ENCODE measurements at places on chromosomes 2 and 18. TPM values are rescaled to one million over a fixed set of nuclear protein-coding genes. Genes with fewer than 3 reads are reported as not detected.
A peak's percentile ranks its signal among the peaks of the same experiment; 100 is the strongest.

Gene SLC9A4
- not detected for total RNA-seq

Gene NYAP2
- total RNA-seq = not detected

Gene GYPC
- total RNA-seq = 102 TPM

Gene SH3RF3
- 0.31 TPM for total RNA-seq

Gene NCKAP5
- not detected for total RNA-seq

Gene EIPR1
- total RNA-seq = 43.9 TPM

Gene AQP4
- not detected for total RNA-seq

Gene GCC2
- 49.0 TPM for total RNA-seq

DNA sequence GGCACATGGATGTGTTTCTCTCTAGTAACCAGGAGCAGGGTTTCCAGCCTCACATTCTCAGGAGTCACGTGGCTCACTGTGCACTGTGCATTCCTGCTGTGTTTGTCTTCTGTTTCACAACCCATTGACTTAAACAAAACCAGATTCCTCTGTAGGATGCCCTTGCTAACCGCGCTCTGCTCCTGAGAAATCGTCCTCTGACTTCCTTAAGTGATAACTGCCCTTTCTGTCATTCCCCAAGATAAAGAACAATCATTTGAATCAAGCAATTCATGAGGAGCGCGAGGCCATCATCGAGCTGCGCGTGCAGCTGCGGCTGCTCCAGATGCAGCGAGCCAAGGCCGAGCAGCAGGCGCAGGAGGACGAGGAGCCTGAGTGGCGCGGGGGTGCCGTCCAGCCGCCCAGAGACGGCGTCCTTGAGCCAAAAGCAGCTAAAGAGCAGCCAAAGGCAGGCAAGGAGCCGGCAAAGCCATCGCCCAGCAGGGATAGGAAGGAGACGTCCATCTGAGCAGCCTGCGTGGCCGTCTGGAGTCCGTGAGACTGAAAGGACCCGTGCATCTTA lies 60.2 kb downstream of the RALBP1 start:
- no peak overlapping the region for H3K4me3 ChIP-seq
- H3K4me1 ChIP-seq = no peaks in the 10 kb centered on the region
- no peak overlapping the region for H3K27ac ChIP-seq
- H3K36me3 ChIP-seq = peaks cover 31% of the 10 kb centered on the region
- no peaks in the 10 kb centered on the region for H3K27me3 ChIP-seq

- no peak overlapping the region for H3K27ac ChIP-seq
- no peak for DNase-seq
- no peaks in the 10 kb centered on the region for H3K4me1 ChIP-seq
Observed at GRCh38 chr2:127343277-127343676, 44.5 kb downstream of the MAP3K2 start.

DNA sequence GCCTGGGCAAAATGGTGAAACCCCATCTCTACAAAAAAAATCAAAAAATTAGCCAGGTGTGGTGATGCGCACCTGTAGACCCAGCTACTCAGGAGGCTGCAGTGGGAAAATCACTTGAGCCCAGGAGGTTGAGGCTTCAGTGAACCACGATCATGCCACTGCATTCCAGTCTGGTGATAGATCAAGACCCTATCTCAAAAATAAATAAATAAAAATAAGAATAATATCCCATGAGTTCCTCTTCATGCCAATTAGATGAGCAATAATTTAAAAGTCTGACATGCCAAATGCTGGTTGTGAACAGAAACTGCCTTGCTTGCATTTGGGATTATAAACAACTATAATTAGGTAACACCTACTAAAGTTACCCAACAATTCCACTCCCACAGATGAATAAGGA lies 22.1 kb upstream of the ANKRD44 start:
- H3K36me3 ChIP-seq = no peaks in the 10 kb centered on the region
- no peak overlapping the region for H3K4me3 ChIP-seq
- peaks cover 20% of the 10 kb centered on the region for H3K4me1 ChIP-seq

- H3K36me3 ChIP-seq = no peaks in the 10 kb centered on the region
- no peaks in the 10 kb centered on the region for H3K27me3 ChIP-seq
- no peak for DNase-seq
- H3K27ac ChIP-seq = no peak overlapping the region
Observed at GRCh38 chr2:156470975-156471583, 34.9 kb downstream of the GPD2 start.

- no peaks in the 10 kb centered on the region for H3K36me3 ChIP-seq
- H3K27me3 ChIP-seq = peaks cover 19% of the 10 kb centered on the region
- no peak overlapping the region for H3K4me3 ChIP-seq
- no peak for DNase-seq
Observed at GRCh38 chr18:59276047-59276446, 2.8 kb upstream of the RAX start.

DNA sequence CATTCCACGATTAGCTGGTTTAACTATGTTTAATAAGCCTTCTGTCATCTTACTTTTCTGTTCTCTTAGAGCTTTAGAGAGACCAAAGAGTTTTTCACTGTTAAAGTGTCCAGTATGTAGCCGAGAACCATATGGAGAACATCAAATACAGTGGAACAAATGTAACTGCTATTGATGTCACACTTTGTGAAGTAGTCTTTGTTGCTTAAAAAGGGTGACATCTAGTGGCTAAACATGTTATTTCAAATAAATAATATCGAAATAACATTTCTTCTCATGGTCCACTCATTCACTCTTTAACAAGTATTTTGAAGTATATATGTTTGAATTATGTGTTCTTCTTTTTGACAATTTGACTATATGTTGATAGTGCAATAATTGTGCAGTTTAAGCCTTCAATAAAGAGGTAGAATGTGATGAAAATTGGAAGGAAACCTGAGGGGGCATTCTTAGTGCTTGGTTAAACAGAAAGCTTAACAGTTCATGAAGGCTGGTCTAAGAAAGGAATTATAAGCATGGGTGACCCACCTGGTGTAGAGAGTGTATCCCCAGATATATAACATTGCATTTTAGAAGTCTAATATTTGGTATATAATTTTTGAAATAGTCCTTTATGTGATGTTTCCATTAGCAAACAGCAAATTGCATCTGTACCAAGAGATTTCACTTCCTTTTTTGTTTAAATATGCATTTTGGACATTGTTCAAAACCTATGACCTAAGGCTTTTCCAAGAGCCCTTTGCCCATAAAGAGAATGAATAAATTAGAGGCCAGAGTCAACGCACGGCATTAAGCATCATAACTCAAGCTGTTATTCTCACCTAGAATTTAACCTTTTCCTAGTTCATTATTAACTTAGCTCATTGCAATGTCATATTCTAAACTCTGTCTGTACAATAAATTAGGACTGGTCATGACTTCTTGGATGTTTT lies 112.1 kb downstream of the KYNU start:
- DNase-seq = no peak
- H3K4me1 ChIP-seq = no peaks in the 10 kb centered on the region
- H3K36me3 ChIP-seq = no peaks in the 10 kb centered on the region
- no peak overlapping the region for H3K27ac ChIP-seq
- no peaks in the 10 kb centered on the region for H3K27me3 ChIP-seq

GRCh38 chr2:173708806-173709205 lies 256.4 kb downstream of the SP3 start:
- no peaks in the 10 kb centered on the region for H3K4me1 ChIP-seq
- no peak overlapping the region for H3K27ac ChIP-seq
- no peak for DNase-seq
- no peaks in the 10 kb centered on the region for H3K27me3 ChIP-seq
- H3K4me3 ChIP-seq = no peak overlapping the region

- H3K36me3 ChIP-seq = peaks cover 4% of the 10 kb centered on the region
- DNase-seq = no peak
- H3K27ac ChIP-seq = no peak overlapping the region
- H3K4me3 ChIP-seq = no peak overlapping the region
- H3K27me3 ChIP-seq = no peaks in the 10 kb centered on the region
Observed at GRCh38 chr2:190910341-190911136, 29.9 kb downstream of the GLS start.

DNA sequence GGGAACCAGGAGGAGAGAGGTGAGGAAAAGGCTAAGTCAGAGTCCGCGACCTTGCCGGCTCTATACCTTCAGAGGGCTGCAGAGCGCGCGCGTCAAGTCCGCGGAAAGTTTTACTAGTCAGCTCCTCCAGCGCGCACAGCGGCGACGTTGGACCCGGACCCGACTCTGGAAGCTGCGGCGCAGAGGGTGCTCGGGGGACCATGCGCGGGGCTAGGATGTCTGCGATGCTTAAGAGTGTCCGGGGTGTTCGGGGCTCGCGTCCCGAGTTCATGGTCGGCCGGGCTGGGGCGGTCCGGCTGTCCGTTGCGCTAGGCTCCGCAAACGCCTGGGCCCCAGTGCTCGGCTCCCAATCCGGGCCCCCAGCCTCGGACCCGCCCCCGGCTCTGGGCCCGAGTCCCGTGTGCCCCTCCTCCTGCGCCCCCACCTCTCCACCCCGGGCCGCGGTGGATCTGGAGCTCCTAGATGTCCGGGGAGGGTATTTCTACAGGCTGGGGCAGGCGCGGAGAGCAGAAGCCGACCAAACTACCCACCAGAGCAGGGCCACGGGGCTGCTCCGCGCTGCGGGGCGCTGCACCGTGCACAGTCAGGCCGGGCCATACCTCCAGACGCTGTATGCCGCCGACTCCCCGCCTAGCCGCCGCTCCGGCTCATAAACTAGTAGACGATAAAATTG lies at the start of gene LBX2:
LBX2 (minus strand) TSS at position 337 of the 673 bp plus-strand sequence; CDS start at position 271, 66 bp downstream.
- peaks cover 33% of the 10 kb centered on the region for H3K4me1 ChIP-seq
- H3K27ac ChIP-seq = no peak within 1 kb of the TSS
- peaks cover 20% of the 10 kb centered on the region for H3K27me3 ChIP-seq
- H3K36me3 ChIP-seq = no peaks in the 10 kb centered on the region

DNA sequence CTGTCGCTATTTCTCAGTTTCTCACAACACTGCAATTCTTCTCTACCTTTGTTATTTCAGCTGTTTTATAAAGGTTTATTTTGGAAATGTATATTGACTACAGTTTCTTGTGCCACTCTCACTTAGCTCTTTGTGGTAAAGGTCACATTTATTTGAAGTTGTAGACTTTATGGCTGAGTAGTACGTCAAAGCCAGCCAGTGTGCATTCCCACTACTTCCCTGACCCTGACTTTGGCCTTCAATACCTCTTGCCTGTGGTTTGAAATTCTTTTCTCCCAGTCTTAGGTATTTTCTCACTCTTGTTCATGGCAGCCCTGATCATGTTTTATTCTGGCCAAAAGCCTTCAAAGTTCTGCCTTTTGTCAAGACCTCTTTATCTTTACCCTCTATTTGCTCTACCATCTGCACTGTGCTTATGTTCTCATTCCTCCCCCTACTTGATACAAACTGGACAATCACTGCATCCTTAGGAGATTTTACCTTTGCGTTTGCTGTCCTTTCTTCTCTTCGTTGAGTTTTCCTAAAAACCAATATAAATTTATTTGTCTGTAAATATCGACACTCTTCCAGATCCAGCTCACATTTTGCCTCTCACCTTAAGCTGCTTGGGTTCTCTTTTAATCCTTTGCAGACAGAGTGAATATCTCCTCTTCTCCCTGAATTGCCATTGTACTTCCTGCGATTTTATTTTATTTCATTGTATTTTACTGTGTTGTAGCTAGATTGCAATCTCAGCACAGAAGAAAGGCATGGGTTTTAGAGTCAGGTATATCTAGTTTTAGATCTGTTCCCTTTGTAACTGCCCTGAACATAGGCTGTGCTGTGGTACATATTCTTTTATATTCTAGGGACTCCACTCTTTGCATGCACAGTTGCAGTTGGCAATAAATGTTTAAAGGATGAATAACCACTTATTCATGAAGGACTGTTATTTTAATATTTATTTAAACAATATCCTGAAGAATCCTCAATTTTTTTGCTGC lies 31.2 kb downstream of the GULP1 start:
- no peak overlapping the region for H3K4me3 ChIP-seq
- no peak overlapping the region for H3K27ac ChIP-seq
- no peaks in the 10 kb centered on the region for H3K4me1 ChIP-seq
- H3K36me3 ChIP-seq = no peaks in the 10 kb centered on the region
- DNase-seq = no peak
- H3K27me3 ChIP-seq = no peaks in the 10 kb centered on the region

- DNase-seq = no peak
- no peak overlapping the region for H3K4me3 ChIP-seq
- H3K36me3 ChIP-seq = no peaks in the 10 kb centered on the region
- no peak overlapping the region for H3K27ac ChIP-seq
- H3K4me1 ChIP-seq = no peaks in the 10 kb centered on the region
Observed at GRCh38 chr18:52657043-52657805, 317.2 kb downstream of the DCC start.

DNA sequence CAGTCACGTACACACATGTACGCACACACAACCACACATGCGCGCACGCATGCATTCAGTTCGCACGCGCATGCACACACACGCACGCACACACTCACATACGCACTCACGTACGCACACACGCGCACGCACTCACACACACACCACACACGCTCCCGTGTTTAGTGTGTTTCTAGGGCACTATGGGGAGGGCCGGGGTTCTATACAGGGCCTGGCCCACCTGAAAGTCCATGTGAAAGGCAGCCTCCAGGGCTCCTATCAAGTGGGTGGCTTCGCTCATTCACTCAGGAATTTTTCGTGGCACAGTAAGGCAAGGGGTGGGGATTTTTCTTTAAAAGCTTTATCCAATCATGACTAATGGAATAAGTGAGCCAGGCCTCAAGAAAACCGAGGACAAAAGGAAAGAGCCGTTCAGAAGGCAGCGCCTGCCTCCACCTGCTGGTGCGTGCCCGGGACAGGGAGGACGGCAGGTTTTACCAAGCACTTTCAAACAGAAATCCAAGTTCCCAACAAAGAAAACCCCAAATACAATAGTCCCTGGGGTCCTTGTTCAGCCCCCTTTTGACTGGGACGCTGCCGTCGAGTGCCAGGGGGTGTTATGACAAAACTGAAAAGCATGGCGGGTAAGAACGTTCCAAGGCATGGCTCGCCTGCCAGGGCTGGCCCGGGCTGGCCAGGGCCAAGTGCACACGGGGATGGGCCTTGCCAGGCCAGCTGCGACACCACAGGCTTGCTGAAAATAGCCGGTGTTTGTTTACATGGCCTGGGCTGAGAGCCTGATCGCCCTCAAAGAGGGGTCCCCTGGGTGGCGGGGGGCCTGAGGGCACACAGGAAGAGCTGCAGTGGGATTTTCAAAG lies 110.0 kb downstream of the HDAC4 start:
- H3K4me3 ChIP-seq = no peak overlapping the region
- H3K27ac ChIP-seq = no peak overlapping the region
- no peaks in the 10 kb centered on the region for H3K27me3 ChIP-seq
- no peak for DNase-seq
- H3K4me1 ChIP-seq = peaks cover 79% of the 10 kb centered on the region

GRCh38 chr2:101753720-101754490 lies 56.4 kb downstream of the MAP4K4 start:
- no peak overlapping the region for H3K4me3 ChIP-seq
- no peaks in the 10 kb centered on the region for H3K27me3 ChIP-seq
- H3K4me1 ChIP-seq = peaks cover 66% of the 10 kb centered on the region
- H3K27ac ChIP-seq = no peak overlapping the region
- no peak for DNase-seq

GRCh38 chr2:26613241-26614215 lies 27.6 kb downstream of the CIB4 start:
- H3K36me3 ChIP-seq = no peaks in the 10 kb centered on the region
- H3K27me3 ChIP-seq = no peaks in the 10 kb centered on the region
- DNase-seq = no peak
- H3K4me3 ChIP-seq = no peak overlapping the region
- peaks cover 12% of the 10 kb centered on the region for H3K4me1 ChIP-seq

- no peak overlapping the region for H3K4me3 ChIP-seq
- peaks cover 11% of the 10 kb centered on the region for H3K4me1 ChIP-seq
- no peaks in the 10 kb centered on the region for H3K36me3 ChIP-seq
Observed at GRCh38 chr2:205089958-205090357, 544.7 kb downstream of the PARD3B start.

- DNase-seq = no peak
- H3K27me3 ChIP-seq = no peaks in the 10 kb centered on the region
- no peaks in the 10 kb centered on the region for H3K36me3 ChIP-seq
- no peak overlapping the region for H3K4me3 ChIP-seq
- no peaks in the 10 kb centered on the region for H3K4me1 ChIP-seq
- H3K27ac ChIP-seq = no peak overlapping the region
Observed at GRCh38 chr2:62362561-62362960, 143.4 kb downstream of the TMEM17 start.

GRCh38 chr2:148643421-148643820 lies 1.1 kb upstream of the EPC2 start:
- peak overlapping the region; percentile 67 for H3K4me3 ChIP-seq
- H3K4me1 ChIP-seq = peaks cover 31% of the 10 kb centered on the region
- H3K27ac ChIP-seq = no peak overlapping the region

Measured in CD8-positive, alpha-beta memory T cell (primary cell).